ENCODE measurements at places on chromosomes 12 and 14. TPM values are rescaled to one million over a fixed set of nuclear protein-coding genes. Genes with fewer than 3 reads are reported as not detected.

SIX4 gene
- 4.8 TPM for total RNA-seq

ACOT6 gene
- total RNA-seq, result not detected

ASB2 gene
- total RNA-seq, result not detected

RBM19 gene
- 41.4 TPM for total RNA-seq

HHIPL1 gene
- 2.9 TPM for total RNA-seq

FSCB gene
- not detected for total RNA-seq

DNA sequence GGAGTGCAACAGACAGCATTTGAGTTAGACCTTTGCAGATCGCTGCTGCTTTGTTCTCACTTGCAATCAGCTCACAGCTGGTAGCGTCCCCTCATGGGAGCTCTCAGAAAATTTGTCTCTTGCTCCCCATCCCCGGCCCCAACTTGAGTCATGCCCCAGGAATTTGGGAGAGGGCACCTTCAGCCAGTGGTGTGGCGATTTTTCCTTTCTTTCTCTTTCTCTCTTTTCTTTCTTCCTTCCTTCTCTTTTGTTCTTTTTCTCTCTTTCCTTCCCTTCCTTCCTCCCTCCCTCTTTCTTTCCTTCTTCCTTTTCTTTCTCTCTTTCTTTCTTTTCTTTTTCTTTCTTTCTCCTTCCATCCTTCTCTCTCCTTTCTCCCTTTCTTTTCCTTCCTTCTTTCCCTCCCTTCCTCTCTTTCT is 34.2 kb upstream of the MAP1LC3B2 start:
- no peaks in the 10 kb centered on the region for H3K27me3 ChIP-seq
- H3K4me1 ChIP-seq, result peaks cover 33% of the 10 kb centered on the region
- H3K4me3 ChIP-seq, result no peak overlapping the region
- no peaks in the 10 kb centered on the region for H3K36me3 ChIP-seq
- no peak for DNase-seq

DNA sequence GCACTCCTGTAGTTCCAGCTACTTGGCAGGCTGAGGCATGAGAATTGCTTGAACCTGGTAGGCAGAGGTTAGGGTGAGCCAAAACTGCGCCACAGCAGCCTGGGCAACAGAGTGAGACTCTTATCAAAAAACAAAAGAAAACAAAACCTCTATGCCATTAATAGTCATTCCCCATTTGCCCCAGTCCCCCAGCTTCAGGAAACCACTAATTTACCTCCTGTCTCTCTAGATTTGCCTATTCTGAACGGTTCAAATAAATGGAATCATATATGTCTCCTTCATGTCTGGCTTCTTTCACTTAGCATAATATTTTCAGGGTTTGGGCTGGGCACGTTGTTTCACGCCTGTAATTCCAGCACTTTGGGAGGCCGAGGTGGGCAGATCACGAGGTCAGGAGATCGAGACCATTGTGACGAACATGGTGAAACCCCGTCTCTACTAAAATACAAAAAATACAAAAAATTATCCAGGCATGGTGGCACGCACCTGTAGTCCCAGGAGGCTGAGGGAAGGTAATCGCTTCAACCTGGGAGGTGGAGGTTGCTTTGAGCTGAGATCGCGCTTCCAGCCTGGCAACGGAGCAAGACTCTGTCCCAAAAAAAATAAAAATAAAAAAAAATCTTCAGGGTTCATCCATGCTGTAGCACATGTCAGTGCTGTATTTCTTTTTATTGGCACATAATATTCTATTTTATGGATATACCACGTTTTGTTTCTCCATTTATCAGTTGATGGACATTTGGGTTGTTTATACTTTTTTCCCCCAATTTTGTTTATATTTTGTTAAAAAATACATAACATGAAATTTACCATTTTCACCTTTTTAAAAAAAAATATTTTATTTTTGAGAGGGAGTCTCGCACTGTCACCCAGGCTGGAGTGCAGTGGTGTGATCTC is 31.9 kb downstream of the KNTC1 start:
- H3K4me1 ChIP-seq, result no peaks in the 10 kb centered on the region
- H3K27me3 ChIP-seq, result no peaks in the 10 kb centered on the region
- no peak overlapping the region for H3K4me3 ChIP-seq
- no peak for DNase-seq
- H3K36me3 ChIP-seq, result peaks cover 1% of the 10 kb centered on the region

- H3K27ac ChIP-seq, result no peak overlapping the region
- H3K27me3 ChIP-seq, result no peaks in the 10 kb centered on the region
- no peaks in the 10 kb centered on the region for H3K4me1 ChIP-seq
- DNase-seq, result no peak
- H3K4me3 ChIP-seq, result no peak overlapping the region
- no peaks in the 10 kb centered on the region for H3K36me3 ChIP-seq
Observed at GRCh38 chr12:52084491-52085231, 5.2 kb downstream of the SMIM41 start.

ZC2HC1C gene
- total RNA-seq, result 2.5 TPM

KRT7 gene
- 13.9 TPM for total RNA-seq

GRCh38 chr12:130457215-130457614 is 119.5 kb downstream of the PIWIL1 start:
- H3K4me1 ChIP-seq, result no peaks in the 10 kb centered on the region
- H3K4me3 ChIP-seq, result no peak overlapping the region
- H3K36me3 ChIP-seq, result no peaks in the 10 kb centered on the region
- H3K27ac ChIP-seq, result no peak overlapping the region

GRCh38 chr14:19800282-19801117 is 3.1 kb upstream of the OR4N2 start:
- peak; percentile 38 for DNase-seq
- H3K4me3 ChIP-seq, result no peak overlapping the region
- no peaks in the 10 kb centered on the region for H3K27me3 ChIP-seq

DNA sequence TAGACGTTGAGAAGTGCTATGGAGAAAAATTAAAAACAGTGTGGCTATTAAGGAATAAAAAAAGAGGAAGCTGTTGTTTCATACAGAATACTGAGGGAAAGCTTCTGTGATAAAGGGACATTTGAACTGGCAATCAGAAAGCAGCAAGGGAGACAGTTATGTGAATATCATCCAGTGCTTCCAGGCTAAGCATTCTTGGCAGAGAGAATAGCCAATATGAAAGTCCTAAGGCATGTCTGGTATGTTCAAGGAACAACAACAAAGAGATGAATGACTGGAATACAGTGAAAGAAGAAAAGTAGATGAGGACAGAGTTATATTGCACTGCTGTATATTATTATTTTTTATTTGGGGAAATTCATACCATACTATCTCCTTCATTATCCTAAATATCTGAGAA is 23.9 kb downstream of the SCAF11 start:
- no peak for DNase-seq
- no peaks in the 10 kb centered on the region for H3K27me3 ChIP-seq
- no peak overlapping the region for H3K4me3 ChIP-seq

DHH gene
- 0.16 TPM for total RNA-seq

DNA sequence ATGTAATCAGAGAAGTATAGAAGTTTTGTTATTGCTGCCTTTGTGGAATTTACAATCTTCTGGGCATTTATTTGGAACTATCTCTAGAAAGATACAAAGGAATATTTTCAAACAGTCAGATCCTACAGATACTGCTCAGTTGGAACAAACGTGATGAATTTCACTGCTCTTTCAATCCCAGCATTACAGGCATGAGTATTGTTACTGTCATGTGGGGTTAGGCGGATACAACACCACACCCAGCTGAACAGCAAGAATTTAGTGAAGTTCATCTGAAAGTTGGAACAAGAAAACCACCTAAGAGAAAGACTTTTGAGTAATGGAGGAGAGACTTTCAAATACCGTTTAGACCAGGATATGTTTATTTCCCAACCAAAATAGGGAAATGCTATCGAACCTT is 123.3 kb upstream of the PLXNC1 start:
- H3K27ac ChIP-seq, result no peak overlapping the region
- no peaks in the 10 kb centered on the region for H3K4me1 ChIP-seq
- H3K27me3 ChIP-seq, result no peaks in the 10 kb centered on the region

DNA sequence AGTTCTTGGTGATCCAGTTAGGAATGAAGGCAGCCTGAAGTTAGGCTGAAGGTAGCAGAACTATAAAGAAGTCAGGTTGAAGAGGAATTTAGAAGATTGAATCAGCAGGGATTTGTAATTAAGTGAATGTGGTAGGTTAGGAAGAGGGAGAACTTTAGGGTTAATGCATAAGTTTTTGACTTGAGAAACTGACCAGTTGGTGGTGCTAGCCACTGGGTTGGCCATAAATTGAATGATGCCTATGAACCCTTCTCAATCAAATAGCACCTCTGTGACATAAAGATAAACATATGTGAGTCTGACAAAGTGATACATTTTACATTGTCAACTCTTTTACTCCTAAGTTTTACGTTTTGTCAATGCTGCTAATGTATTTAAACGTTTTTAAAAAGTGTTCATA is 290.6 kb upstream of the NAV3 start:
- H3K4me3 ChIP-seq, result no peak overlapping the region
- H3K36me3 ChIP-seq, result no peaks in the 10 kb centered on the region
- H3K27me3 ChIP-seq, result no peaks in the 10 kb centered on the region
- no peaks in the 10 kb centered on the region for H3K4me1 ChIP-seq
- H3K27ac ChIP-seq, result no peak overlapping the region

BDKRB1 gene
- total RNA-seq, result not detected

DNA sequence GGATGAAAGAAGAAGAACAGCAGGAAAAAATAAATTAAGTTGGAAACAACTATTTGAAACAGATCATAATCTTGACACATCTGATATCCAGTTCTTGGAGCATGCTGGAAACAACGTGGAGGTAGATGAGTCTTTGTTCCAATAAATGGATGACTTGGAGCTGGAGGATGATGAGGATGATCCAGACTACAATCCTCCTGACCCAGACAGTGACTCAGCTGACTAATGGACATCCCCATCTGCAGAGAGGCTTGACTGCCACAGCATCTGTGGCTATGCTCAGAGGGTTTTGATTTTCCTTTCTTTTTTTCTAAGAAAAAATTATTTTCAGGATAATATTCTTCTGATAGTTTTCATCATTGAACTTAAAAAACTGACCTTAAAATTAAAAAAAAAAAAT is 6.2 kb upstream of the ZDHHC17 start:
- H3K27me3 ChIP-seq, result no peaks in the 10 kb centered on the region
- no peaks in the 10 kb centered on the region for H3K36me3 ChIP-seq
- DNase-seq, result no peak
- no peak overlapping the region for H3K27ac ChIP-seq

DNA sequence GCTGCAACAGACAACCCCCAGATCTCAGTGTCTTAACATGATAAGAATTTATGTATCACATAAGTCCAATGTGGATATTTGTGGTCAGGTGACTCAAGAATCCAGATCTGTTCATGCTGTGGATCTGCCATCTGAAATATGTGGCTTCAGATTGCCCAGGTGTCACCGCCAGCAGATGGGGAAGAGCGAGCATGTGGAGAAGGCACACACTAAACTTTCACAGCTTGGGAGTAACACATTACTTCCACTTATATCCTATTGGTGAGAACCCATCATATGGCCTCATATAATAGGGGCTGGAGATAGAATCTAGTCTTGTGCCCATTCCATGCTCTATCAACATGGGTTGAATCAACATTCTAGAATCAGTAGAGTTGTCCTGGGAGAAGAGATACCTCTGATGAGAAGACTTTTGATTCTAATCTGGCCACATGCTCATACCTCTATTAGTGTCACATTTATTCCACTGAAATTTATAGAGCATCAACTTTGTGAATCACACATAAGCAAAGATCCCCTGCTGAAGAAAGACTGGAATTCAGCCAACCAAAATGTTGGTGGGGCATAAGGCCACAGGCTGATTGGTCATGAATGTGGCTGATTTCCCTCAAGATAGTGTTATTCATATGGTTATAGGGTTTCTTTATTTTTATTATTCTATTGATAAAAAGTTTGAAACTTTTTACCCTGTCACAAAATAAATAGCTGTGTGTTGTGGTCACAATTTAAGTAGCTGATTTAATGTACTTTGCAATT is 6.0 kb upstream of the CALCOCO1 start:
- no peaks in the 10 kb centered on the region for H3K27me3 ChIP-seq
- H3K4me1 ChIP-seq, result no peaks in the 10 kb centered on the region
- H3K36me3 ChIP-seq, result no peaks in the 10 kb centered on the region
- H3K4me3 ChIP-seq, result no peak overlapping the region
- DNase-seq, result no peak

Measured in Caco-2 (cell line).